ENCODE measurements at places on chromosomes 1 and 21.
A peak's percentile ranks its signal among the peaks of the same experiment; 100 is the strongest.

DNA sequence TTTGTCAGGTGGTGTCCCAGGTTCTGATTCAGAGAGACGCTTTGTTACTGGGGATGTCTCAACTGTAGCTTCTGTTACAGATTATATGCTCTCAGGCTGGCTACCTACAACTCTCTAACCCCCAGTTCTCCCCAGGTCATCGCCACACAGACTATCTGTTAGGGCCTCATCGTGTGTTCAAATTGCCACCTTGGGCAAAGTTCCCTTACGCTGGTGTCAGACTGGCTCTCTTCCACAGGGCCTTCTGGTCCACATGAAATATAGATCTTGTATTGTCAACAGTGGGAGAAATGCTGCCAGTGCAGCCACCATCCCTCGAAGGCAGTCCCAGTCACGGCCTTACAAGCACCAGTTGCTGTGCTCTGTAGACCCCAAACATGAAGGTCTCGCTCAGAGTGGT is 15.3 kb downstream of the FMO4 start:
- DNase-seq, result no peak

- no peak for DNase-seq
Measured at GRCh38 chr1:57872913-57873312, 449.1 kb upstream of the DAB1 start.

GRCh38 chr1:89001510-89001909 is 9.1 kb upstream of the KYAT3 start:
- no peak for DNase-seq

DNA sequence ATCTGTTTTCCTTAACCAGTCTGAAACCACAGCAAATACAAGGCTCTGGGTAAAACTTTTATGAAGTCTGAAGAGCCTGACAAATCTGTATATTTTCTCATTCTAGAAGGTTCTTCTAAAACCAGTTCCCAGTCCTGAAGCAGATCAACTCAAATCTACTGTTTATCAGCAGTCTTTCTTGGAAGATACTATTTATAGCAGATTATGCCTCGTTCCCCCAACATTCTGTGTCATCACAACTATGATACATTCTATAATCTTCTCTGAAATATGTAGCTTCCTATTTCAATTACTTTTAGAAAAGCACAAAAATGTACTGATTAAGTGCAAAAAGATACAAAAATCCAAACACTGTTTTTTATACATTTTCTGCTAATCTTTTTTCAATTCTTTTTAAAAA is 67.5 kb downstream of the NIBAN1 start:
- peak; percentile 27 for DNase-seq

DNA sequence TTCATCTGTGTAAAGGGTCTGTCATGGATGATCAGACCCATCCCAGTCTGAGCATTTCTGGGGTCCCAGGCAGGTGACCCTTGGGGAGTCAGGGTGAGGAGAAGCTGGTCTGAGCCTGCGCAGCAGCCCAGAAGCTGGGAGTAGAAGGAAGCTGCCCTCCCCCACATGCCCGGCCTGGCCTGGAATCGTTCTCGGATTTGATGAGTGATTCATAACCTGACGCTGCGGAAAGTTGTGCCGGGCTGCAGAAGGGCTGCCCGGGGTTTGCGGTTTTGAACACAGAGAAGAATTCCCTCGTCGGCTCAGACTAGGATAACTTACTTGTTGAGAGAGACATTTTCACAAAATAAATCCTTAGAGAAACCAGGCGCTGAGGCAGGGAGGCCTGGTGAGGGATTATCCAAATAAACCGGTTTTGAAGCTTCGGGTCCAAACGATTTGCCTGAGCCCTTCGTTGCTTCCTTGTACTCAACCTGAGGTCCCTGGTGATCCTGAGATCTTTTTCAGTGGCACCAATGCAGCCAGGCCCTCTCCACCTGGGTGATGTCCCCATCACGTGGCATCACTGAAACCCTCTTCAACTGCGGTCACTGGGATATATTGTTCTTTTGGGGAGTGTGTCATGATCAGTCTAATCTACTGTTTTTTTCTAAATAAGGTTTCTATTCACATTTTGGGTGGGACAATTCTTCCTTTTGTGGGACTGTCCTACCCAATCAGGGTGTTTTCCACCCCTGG is 29.2 kb downstream of the EPHB2 start:
- no peak for DNase-seq

DNA sequence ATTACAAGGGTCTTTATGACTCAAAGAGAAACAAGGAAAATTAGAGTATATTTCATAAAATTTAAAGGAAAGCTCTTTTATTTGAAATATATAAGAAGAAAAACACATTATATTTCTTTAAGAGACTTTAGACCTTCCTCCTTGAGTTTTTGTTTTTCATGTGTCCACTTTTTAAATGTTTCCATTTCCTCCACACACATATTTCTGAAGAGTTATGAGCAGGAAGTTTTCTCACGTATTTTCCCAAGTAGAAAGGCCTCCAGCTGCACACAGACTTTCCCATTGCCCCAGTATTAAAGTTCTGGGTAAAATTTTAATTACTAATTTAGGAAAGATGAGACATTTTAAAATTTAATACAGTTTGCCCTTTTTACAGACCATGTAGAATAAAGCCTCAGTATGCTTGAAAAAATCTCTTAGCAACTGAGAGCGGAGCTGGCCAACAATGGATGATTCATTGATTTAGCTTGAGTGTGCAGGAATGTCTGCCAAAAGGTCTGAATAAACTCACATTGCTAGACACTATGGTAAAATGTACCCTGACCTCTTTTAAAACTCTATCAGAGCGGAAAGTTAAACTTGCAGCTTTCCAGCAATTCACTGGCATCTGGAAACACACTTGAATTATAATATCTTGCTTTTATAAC is 57.9 kb downstream of the DDAH1 start:
- DNase-seq, result no peak

DNA sequence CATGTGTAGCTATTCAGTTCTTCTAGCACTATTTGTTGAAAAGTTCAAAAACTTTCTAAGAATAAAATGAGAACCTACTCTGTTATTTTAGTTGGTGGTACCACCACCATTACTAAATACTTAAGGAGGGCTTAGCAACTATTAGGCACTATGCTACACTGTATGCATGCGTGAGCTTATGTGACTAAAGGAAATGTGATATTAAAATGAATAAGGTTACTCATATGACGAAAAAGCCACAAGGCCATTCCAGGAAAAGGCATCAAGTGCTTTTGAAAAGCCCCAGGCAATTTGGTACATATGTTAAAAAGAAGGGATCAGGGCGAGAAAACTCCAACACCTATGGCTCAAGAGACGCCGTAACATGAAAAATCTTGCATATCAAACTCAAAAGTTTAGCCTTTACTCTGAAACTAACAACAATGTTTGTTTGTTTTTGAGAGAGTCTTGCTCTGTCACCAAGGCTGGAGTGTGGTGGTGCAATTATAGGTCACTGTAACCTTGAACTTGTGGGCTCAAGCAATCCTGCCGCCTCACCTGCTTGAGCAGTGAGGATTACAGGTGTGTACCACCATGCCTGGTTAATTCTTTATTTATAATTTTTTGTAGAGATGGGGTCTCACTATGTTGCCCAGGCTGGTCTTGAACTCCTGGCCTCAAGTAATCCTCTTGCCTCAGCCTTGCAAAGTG is 42.5 kb downstream of the EPRS1 start:
- DNase-seq, result no peak

- DNase-seq, result no peak
Measured at GRCh38 chr1:184888505-184888904, 85.8 kb downstream of the NIBAN1 start.

- no peak for DNase-seq
Measured at GRCh38 chr1:2299131-2299627, 71.1 kb downstream of the SKI start.

GRCh38 chr1:209042413-209042812 is 541.1 kb upstream of the CAMK1G start:
- DNase-seq, result no peak

- DNase-seq, result no peak
Measured at GRCh38 chr1:106960412-106960811, 96.1 kb upstream of the PRMT6 start.

DNA sequence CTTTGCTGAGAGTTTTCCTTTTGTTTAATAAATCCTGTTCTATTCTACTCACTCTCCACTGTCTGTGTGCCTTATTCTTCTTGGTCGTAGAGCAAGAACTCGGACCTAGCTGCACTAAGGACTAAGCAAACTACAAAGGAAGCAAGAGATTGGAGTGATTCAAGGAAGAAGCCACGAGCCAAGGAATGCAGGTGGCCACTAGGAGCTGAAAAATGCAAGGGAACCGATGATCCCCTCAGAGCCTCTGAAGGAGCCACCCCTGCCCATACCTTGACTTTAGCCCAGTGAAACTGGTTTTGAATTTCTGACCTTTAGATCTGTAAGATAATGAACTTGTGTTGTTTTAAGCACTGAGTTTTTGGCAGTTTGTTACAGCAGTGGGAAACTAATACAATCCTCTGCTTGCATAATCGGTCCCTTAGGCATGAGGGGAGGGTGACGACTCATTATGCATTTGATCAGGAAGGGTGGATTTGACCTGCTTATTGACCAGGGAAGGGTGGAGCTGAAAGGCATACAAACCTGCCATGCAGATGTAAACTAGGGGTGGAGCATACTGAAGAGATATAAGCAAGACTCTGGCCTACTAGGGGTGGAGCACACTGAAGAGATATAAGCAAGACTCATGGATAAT is 6.2 kb upstream of the CA6 start:
- DNase-seq, result peak; percentile 44

DNA sequence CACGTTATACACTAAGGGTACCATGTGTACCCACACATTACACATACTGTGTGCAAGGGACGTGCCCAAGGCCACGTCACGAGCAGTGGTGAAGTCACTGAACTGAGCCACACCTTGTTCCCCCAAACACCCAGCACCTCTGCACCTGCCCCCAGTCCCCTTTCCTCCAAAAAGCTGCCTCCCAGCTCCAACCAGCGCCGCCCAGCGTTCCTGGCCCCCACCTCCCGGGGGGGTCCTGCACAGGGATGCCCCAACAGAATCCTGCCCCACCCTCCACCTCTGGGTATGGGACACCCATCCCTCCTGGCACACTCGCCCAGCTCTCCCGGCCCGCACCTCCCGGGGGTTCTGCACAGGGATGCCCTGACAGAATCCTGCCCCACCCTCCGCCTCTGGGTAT is 54.1 kb downstream of the CHD5 start:
- no peak for DNase-seq

GRCh38 chr1:90919900-90920299 is 101.9 kb downstream of the ZNF644 start:
- DNase-seq, result no peak

DNA sequence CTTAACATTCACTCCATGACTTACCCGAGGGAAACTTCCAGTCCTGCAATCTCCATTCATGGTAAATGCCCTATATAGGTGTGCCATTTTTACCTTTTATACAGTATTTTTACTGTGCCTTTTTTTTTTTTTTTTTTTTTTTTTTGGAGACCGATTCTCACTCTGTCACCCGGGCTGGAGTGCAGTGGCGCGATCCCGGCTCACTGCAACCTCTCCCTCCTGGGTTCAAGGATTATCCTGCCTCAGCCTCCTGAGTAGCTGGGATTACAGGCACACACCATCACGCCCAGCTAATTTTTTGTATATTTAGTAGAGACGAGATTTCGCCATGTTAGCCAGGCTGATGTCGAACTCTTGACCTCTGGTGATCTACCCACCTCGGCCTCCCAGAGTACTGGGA is 124.4 kb upstream of the PLPPR4 start:
- no peak for DNase-seq

GRCh38 chr1:207396168-207396746 is 57.9 kb upstream of the CR2 start:
- DNase-seq, result no peak

GRCh38 chr1:248288391-248288790 is 10.6 kb upstream of the OR2T33 start:
- DNase-seq, result no peak

- no peak for DNase-seq
Measured at GRCh38 chr1:23796466-23797271, 3.9 kb downstream of the GALE start.

GRCh38 chr1:169031566-169032224 is 74.8 kb upstream of the ATP1B1 start:
- DNase-seq, result no peak

- DNase-seq, result peak; percentile 79
Measured at GRCh38 chr1:74733604-74734484, 892 bp downstream of the TYW3 start.

GRCh38 chr1:186046437-186047211 is 312.4 kb downstream of the HMCN1 start:
- DNase-seq, result no peak

DNA sequence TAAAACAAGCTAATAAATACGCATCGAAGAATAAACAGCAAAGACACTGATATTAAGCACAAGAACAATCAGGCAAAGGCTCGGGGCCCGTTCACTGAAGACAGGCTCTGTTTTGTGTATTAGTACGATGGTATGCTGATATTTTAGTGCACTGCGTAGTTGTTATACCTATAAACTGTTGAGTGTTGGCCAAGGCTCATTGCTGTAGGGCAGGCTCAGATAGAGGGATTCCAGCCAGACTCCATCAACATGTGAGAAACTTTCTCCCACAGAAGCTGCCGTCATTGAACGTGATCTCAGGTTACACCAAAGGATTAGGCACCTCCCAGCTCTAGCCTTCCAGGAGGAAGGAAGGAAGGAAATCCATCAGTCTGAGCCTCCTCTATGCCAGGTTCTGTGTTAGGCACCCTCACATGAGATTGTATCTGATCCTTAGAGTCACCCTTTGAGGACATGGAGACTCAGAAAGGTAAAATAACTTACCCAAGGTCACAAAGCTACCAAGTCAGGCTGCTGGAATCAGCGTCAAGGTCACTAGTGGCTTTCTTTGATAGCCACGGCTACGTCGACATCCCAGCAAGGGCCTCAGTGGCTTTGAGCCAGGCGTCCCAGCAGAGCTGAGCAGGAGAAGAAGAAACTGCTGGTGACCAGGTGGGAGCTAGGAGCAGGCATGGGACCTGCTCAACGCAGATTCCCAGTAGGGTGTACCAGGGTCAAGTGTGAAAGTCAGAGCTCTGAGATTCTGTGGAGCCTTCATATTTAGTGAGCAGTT is 14.8 kb downstream of the BCAR3 start:
- no peak for DNase-seq

Data from CD4-positive, alpha-beta T cell treated with Interleukin-2 at 100 ng/mL for 4 hours (primary cell).